ENCODE measurements at places on chromosomes 1 and 21.

DNA sequence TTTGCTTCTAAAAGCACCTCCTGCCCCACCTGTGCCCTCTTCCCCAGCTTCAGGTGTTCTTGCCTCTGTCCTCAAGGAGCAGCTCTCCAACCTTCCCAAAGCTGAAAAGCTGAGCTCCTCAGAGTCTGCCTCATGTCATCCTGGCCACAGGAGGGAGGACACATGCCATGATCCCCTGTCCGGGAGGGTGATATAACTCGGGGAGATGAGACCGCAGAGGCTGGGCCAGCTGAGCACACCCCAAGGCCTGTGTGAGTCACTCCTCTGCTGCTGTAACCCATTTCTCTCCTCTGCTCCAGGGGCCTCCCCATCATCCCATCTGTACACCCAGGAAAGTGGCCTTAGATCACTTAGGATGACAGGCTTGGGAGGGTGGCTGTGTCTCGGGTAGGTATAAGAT is 49.8 kb downstream of the EPHB2 start:
- DNase-seq, result no peak

- DNase-seq, result no peak
Measured at GRCh38 chr1:72229893-72230292, 52.4 kb downstream of the NEGR1 start.

- no peak for DNase-seq
Measured at GRCh38 chr1:14168326-14169063, 430.0 kb upstream of the KAZN start.

GRCh38 chr1:3105167-3105863 is 36.3 kb downstream of the PRDM16 start:
- DNase-seq, result no peak

- no peak for DNase-seq
Measured at GRCh38 chr1:41315871-41316270, 45.4 kb upstream of the FOXO6 start.

DNA sequence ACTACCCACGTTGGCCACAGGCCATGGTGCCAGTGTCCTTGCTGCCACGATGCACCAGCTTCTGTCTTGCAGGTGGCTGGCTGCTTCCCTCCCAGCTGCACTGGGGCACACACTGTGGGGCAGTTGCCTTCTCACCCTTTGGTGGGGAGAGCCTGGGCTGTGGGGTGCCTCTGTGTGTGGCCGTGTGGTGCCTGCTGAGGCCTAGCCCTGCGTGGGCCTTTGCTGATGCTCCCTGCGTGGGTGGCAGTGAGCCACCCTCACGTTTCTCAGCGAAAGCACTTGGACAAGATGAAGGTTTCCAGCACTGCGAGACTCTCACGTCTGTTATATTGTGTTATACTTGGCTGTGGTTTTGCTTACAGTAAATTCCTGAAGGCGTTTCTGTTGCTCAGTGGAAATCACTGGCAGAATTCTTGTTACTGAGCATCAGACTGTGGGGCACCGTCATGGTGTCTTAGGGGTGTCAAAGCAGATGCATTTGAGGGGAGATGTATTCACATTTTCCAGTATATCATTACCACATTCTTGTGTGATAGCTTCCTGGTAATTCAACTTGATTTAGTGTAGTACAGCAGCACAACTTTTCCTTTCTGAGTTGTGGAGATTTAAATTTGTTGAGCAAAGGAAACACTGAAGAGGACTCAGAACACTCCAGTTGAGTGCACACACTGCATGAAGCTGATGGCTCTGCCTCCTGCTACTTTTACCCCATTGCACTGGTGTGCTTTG is 124.7 kb downstream of the PCBP3 start:
- DNase-seq, result no peak

DNA sequence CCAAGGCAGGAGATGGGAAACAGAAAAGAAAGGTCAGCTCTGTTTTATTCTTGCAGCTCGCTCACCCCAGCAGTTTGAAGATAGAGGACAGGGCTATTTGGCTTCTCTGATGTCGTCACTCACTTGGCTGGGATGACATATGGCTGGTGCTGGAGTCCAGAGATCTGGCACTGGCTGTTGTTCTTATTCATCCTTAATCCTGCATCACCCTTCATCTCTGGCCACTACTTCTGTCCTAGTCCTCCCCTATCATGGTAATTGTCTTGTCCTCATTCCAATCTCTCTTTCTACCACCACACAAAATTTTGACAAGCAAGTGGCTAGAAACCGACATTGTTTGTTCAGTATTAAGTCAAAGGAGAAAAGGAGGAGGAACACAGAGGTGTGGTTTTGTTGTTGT is 103.8 kb upstream of the PDE4B start:
- no peak for DNase-seq

GRCh38 chr1:208314431-208314830 is 70.2 kb upstream of the PLXNA2 start:
- DNase-seq, result no peak

DNA sequence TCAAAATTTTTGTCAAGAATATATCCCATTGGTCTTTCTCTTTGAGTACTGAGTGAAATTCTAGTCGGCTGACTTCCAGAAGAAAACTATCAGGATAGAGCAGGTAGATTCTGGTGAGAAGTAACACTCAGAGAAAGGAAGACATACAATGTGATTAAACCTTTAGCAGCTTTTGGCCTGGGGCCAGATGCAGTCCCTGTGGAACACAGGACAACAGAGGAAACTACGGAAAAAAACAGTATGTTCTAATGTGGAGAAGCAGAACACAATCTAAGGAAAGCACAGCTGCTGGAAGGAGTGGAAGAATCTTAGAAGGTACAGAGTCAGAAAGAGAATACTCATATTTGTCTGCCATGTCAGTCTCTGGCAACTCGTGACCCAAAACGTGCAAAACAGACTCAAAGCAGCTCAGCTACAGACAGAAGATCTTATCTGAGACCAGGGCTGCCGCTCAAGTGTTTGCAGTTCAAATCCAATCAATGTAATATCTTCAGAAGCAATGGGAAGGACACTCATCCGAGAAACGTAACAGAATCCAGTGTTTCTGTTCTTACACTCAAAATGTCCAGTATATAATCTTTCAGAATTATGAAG is 283.8 kb downstream of the MRPL39 start:
- no peak for DNase-seq

- no peak for DNase-seq
Measured at GRCh38 chr1:160981584-160982411, 27.2 kb upstream of the ITLN2 start.

- DNase-seq, result no peak
Measured at GRCh38 chr1:78760858-78761257, 111.2 kb downstream of the IFI44 start.

- no peak for DNase-seq
Measured at GRCh38 chr1:147723691-147724323, 36.6 kb downstream of the GJA5 start.

- DNase-seq, result no peak
Measured at GRCh38 chr1:171661076-171661650, 8.7 kb upstream of the MYOC start.

- DNase-seq, result no peak
Measured at GRCh38 chr1:76254104-76255030, 179.8 kb downstream of the ST6GALNAC3 start.

DNA sequence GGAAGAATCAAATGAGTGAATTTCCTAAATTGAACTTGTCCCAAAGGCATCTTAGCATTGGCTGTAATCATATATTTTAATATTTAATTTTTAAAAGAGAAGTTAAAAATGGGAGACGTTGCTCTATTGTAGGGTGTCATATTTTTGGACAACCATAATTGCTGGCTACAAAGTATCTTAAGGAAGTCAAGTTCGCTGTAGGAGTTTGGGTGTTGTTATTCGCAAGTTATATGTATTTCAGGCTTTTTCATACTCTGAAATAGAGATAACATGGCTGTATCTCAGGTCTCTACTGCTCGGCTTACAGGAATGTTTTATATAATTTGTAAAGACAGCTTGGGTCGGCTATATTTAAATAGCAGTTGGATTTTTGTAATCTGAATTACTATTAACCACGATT is 852 bp downstream of the TMEM50A start:
- DNase-seq, result no peak

GRCh38 chr1:231817801-231818200 is 191.2 kb downstream of the DISC1 start:
- no peak for DNase-seq

DNA sequence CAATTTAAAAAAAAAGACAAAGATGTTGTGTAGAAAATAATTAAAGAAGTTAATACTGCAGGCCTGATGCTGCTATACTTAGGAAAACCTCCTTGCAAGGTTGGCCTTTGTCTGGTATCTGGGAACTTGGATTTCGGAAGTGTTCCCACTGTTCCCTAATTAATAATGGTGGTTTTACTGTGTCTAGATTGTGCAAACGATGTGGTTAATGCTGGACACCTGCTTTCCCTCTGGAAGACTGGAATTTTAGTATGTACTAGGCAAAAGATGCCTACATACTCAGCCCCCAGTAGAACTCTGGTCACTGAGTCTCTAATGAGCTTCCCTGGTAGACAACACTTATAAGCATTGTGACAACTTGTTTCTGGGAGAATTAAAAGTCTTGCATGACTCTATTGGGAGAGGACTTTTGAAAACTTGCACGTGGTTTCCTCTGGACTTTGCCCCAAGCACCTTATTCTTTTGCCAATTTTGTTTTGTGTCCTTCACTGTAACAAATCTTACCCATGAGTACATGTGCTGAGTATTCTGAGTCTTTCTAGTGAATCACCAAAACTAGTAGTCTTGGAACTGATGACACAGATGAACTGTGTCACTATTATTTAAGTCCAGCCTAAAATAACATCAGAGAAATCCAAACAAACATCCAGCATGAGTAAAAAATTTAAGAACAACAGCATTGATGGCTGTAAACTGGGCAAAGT is 40.4 kb downstream of the LIN9 start:
- no peak for DNase-seq

GRCh38 chr1:1068517-1069055 is 5.5 kb downstream of the RNF223 start:
- DNase-seq, result peak; percentile 54

GRCh38 chr1:7942214-7942921 is 1.7 kb upstream of the TNFRSF9 start:
- no peak for DNase-seq

- no peak for DNase-seq
Measured at GRCh38 chr1:33335020-33335419, 14.1 kb upstream of the A3GALT2 start.

DNA sequence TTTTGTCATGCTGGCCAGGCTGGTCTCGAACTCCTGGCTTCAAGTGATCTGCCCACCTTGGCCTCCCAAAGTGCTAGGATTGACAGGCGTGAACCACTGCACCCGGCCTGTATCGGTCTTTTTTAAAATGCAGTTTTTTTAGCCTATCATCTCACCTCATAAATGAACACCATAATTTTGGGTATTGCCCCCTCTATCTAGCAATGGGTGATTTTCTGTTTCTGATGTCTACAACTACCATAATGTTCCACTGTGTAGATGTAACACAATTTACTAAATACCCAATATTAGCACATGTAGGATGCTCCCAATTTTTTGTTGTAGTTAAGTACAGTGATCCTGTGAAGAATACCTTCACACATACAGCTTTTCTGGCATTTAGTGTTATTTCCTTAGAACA is 2.0 kb upstream of the CAMTA1 start:
- no peak for DNase-seq

DNA sequence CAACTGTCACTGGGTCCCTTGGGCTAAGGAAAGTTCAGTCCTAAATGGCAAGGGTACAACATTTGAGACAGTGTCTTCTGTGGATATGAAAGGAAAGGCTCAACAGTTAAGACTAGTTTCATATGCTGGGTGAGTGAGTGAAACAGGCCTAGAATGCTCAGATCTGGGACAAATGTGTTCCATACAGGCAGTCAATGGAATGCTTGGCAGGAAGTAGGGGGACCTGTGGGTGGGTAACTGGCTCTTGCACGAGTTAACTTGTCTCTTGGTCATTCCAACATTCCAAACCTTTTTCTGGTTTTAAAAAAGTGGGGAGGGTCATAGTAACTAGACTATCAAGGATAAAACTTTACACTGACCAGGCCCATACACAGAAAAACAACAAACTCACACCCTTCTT is 17.8 kb upstream of the ADAM30 start:
- DNase-seq, result no peak

- DNase-seq, result no peak
Measured at GRCh38 chr1:21758614-21759013, 24.3 kb downstream of the USP48 start.

DNA sequence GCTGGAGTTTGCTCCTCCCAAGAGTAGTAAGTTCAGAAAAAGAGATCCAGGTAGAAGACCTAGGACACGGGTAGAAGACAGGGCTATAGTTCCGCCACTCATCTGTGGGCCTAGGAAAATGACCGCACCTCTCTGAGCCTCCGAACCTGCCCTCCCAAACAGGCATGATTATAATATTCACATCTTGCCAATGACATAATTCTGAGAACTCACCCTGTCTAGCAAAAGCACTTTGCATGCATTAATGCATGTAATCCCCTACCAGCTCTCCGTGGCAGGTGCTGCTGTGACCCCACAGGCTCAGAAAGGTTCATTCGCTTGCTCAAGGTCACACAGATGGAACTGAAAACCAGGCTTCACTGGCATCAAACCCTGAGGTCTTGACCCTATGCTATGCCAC is 88.0 kb downstream of the SPSB1 start:
- no peak for DNase-seq

DNA sequence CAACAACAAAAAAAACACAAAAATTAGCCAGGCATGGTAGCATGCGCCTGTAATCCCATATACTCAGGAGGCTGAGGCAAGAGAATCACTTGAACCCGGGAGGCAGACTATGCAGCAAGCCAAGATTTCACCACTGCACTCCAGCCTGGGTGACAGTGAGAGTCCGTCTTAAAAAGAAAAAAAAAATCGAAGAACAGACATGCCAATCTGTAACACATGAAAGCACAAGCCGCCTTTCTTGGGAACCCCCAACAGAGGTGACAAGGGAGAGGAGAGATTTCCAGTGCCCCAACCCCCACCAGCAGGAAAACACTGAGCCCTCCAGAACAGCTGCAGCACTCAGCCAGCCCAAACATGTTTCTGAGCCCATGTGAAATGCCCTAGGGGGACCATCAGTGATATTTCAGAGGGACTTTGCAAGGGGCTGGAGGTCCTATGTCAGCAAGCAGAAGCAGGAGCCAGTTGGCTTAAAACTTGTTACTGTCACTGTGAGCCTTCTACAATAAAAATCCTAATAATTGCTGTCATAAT is 14.2 kb upstream of the EFNA1 start:
- DNase-seq, result no peak

- no peak for DNase-seq
Measured at GRCh38 chr1:108503062-108503733, 53.1 kb downstream of the NBPF6 start.

DNA sequence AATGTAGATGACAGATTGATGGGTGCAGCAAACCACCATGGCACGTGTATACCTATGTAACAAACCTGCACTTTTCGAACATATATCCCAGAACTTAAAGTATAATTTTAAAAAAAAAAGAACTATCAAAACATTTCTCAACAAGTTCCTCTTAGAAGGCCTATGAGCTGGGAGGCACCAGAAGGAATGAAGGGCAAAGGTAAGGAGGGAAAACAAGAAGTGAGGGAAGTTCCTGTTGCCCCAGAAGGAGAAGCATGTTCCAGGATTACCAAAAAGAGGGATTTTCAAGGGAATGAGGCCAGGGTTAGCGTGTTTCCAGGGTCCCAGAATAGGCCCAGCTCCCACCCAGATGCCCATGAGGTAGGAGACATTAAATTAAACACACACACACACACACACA is 361.0 kb downstream of the SETD4 start:
- DNase-seq, result no peak

GRCh38 chr1:233707880-233708815 is 94.2 kb downstream of the KCNK1 start:
- DNase-seq, result no peak
